ENCODE measurements at places on chromosomes 16 and 17.

GRCh38 chr17:48830840-48831548 lies at the start of gene CALCOCO2:
Gene CALCOCO2, plus strand, starts transcription at chr17:48831035. Its CDS starts 10,673 bp downstream, at chr17:48841708.
- DNase-seq = peak; percentile 89

GRCh38 chr16:68802190-68802589 lies 41.1 kb upstream of the TANGO6 start:
- DNase-seq = no peak

GRCh38 chr16:57084257-57084770 lies 8.1 kb upstream of the CPNE2 start:
- peak; percentile 75 for DNase-seq

- no peak for DNase-seq
Observed at GRCh38 chr17:21677126-21677910, 15.0 kb upstream of the KCNJ18 start.

GRCh38 chr17:82399041-82399441 lies 19.1 kb upstream of the HEXD start:
- DNase-seq = no peak

DNA sequence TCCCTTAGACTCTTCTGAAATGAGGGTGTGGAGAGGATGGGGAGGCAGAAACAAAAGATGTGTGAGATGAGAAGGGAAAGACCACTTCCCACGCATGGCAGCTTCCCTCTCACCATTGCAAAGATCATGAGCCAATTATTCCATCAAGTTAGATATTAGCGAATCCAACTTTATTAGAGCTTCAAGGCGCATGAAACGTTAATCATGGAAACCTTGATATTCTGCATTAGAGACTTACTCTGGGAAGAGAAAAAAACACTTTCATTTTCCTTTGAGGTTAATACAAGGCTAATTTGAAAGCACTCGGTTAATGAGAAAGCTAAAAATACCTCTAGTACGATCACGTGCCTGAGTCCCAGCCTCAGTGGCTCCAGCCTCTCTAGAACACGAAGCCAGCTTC lies 220.6 kb upstream of the RPL38 start:
- DNase-seq = no peak

GRCh38 chr17:61314368-61315078 lies 85.1 kb upstream of the TBX2 start:
- no peak for DNase-seq

- DNase-seq = no peak
Observed at GRCh38 chr16:53080345-53081031, 25.7 kb downstream of the CHD9 start.

DNA sequence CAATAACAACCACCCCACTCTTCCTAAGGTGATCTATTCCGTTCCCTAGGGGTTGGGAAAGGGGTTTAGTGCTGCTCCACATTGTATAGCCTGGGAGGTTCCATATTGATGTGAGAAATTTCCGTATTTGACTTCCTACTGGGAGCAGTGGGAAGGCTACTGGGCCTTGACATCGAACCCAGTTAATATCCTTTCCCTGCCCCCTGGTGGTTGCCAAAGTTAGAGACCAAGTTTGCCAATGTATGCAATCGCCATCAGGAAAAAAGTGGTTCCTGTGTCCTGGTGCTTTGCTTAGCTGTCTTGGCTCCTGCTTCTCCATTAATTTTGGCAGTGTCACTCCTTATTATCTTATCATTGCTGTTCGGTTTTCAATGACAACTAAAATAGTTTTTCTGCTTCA lies 914.9 kb downstream of the KCNJ2 start:
- DNase-seq = no peak

GRCh38 chr17:65953316-65954147 lies 238.4 kb downstream of the CEP112 start:
- no peak for DNase-seq

DNA sequence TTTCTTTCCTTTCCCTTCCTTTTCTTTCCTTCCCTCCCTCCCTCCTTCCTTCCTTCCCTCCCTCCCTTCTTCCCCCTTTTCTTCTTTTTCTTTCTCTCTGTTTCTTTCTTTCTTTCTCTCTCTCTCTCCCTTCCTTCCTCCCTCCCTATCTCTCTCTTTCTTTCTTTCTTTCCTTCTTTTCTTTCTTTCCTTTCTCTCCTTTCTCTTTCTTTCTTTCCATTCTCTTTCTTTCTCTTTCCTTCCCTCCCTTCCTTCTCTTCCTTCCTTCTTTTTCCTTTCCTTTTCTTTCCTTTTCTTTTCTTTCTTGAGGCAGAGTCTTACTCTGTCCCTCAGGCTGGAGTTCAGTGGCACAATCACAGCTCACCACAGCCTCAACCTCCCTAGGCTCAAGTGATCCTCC lies 31.0 kb downstream of the DEXI start:
- DNase-seq = no peak

GRCh38 chr16:89842471-89843408 lies 14.5 kb downstream of the SPIRE2 start:
- DNase-seq = no peak

GRCh38 chr17:29619251-29619650 lies 3.5 kb downstream of the CORO6 start:
- no peak for DNase-seq

DNA sequence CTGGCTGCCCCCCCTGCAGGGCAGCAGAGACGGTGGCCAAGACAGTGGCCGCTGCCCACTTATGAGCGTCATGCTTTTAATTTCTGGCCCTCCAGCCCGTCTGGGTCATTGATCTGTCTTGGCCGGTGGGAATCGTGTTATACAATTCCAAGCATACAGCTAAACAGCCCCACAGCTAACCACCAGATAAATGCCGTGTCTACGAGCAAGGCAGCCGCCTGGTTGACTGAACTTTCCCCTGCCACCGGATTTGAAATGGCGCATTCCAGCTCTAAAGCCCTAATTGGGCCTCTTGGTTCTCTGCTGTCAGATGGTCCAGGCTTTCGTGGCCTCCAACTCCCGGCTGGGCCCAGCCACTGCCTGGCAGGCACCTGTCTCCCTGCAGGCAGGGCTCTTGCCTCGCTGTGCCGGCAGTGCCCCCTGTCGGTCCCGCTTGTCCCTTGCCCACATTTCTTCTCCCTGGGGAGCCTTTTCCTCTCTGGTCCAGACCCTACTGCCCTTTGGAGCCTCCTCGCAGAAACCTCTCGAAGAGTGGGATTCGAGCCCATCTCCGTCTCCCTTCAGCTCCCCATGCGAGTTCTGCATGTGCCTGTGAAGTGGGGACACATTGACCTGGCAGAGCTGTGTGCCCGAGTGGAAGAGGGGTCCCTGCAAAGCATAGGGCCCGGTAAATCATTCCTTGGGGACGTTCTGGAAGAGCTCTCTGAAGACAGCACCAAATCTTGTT lies 1.8 kb upstream of the RBFOX3 start:
- DNase-seq = peak; percentile 15

- no peak for DNase-seq
Observed at GRCh38 chr17:9174779-9175574, 153.7 kb downstream of the NTN1 start.

GRCh38 chr17:67557052-67557845 lies 160.5 kb upstream of the NOL11 start:
- DNase-seq = no peak

DNA sequence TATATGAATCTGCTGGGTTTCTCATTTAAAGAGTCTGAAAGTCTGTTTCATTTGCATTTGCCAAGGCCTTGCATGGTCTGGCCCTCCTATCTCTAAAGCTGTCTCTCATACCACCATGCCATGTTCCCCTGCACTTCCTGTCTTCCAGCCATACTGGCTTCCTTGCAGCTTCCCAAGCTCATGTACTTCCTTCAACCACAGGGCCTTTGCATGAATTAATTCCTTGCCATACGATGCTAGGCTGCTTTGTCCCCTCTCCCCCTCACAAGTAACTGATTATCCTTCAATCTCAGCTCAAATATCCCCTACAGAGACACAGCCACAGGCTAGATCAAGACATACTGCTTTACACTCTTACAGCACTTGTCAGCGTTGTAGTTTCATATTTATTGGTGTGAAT lies 5.8 kb downstream of the CRYM start:
- DNase-seq = no peak

DNA sequence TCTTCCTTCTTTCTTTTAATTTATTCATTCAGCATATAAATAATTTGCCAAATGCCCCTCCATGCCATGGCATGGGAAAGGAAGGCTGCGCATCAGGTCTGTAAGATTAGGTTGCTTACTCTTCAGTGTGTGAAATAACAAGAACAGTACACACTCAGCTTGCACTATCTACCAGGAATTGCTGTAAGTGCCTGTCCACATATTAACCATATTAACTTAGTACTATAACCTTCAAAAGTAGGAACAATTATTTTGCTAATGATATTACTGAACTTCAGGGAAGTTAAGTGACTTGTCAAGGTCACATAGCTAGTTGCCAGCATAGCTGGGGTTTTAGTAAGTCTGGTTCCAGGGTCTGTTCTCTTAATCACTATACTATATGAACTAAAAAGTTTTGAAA lies 89.2 kb upstream of the PMFBP1 start:
- DNase-seq = no peak

GRCh38 chr16:1078579-1079021 lies 6.1 kb downstream of the SSTR5 start:
- no peak for DNase-seq
